Renal pelvis (tissue), 12 donors: ENCODE measurements at places on chromosomes 5 and 9. TPM values are rescaled to one million over a fixed set of nuclear protein-coding genes. Genes with fewer than 3 reads are reported as not detected.

TCF7 gene
- polyA plus RNA-seq = 13.3 TPM

SPAG8 gene
- polyA plus RNA-seq = 8.6 TPM

- no peak for DNase-seq
Measured at GRCh38 chr5:98416541-98416940, 356.9 kb upstream of the RGMB start.

SPATA31D4 gene
- polyA plus RNA-seq = not detected
